Stimulated activated CD8-positive, alpha-beta memory T cell treated with anti-CD3 and anti-CD28 coated beads, Interleukin-15, amount 100 ng/mL, for 48 hours (primary cell): ENCODE measurements at places on chromosomes 16 and 17.
A peak's percentile ranks its signal among the peaks of the same experiment; 100 is the strongest.

DNA sequence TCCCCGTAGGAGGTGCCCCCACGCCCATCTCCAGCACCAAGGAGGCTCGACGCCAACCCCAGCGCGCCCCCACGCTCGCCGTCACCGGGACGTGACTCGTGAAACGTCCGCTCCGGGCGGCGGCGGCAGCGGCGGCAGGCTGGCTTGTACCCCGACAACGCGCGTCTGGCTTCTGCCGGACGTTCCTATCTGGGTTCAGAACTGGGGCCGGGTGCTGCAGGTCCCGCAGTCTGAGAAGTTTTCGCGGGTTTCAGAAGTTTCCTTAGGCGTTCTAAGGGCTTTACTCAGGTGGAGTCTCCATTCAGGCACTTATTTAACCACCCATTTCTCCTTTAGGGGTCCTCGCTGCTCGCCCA, 672 bp upstream of the ALKBH5 start:
- DNase-seq, result peak; percentile 68

GRCh38 chr16:55574811-55575210, 8.3 kb downstream of the CAPNS2 start:
- DNase-seq, result no peak

DNA sequence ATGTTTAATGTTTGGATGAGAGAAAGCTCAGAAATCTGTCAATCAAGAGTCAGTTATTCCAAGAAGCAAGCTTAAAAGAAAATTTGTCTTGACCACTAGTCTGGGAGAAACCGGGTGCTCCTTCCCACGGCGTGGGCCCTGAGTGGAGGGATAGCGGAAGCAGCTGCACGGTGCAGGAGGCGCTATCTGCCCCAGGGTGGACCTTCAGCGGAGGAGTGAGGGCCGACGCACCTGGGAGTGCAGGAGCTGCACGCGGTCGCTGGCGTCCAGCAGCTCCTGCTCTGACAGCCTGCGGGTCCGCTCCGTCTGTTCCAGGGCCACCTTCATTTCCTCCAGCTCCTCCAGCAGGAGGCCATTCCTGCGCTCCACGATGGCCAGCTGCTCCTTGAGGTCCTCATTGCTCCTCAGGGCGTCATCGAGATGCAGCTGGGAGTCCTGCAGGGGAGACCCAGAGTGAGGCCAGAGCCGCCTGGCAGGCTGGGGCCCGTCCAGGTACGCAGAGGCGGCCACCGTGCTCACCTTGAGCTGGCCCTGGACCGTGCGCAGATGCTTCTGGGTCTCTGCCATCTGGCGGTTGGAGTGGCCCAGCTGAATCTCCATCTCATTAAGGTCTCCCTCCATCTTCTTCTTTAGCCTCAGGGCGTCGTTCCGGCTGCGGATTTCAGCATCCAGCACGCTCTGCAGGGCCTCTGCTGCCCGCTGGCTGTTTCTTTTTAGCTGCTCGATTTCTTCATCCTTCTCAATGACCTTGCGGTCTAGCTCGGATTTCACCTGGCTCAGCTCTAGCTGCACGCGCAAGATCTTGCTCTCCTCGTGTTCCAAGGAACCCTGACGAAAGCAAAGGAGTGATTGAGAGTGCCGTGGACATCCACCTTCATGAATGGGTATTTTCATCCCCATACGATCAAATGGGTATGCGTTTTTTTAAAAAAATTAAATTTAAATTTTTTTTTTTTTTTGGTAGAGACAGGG, 63.5 kb downstream of the MYH13 start:
- DNase-seq, result no peak

DNA sequence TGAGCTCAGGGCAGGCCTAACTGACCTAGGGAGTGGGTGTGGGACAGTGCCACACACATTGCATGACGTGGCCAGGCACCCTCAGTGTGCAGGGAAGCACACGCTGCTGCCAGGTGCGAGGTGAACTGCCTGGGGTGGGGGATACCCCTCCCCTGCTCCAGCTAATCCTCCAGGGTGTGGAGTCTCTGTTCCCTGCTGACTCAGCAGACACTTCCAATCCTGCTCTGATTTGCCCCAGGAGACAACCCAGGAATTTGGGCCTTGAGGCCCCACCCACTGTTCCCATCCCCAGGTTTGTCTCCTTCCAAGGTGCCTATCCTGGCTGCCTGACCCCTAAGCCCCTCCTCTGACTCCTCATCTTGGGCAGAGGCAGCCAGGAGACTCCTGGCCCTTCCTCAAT, 10.7 kb downstream of the DLX3 start:
- no peak for DNase-seq

DNA sequence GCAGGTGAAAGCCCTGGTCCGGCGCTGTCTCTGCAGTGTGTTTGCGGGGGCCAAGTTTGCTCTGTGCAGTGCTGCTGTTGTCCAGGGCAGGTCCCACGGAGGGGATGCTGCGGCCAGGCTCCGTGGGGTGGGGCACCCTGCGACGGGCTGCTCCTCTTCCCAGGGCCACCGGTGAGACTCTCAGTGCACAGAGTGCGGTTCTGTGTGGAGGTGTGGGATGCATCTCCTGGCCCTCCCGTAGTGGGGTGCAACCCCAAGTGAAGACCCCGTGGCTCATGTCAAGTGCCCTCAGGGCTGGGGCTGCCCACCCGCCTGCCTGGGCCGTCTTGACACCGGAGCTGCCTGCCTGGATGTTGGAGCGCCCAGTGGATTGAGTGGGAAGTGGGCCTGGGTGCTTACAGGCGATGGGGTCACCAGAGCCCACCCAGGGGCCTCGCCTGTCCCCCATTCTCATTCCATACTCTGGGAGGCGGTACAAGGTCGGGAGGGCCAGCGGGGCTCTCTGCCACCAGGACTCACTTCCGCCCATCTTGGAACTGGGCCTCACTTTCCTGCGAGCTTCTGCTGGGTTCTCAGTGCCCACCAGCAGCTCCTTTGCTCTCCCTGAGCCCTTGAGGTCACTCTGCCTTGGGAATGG, 119.9 kb downstream of the BANP start:
- DNase-seq, result no peak

DNA sequence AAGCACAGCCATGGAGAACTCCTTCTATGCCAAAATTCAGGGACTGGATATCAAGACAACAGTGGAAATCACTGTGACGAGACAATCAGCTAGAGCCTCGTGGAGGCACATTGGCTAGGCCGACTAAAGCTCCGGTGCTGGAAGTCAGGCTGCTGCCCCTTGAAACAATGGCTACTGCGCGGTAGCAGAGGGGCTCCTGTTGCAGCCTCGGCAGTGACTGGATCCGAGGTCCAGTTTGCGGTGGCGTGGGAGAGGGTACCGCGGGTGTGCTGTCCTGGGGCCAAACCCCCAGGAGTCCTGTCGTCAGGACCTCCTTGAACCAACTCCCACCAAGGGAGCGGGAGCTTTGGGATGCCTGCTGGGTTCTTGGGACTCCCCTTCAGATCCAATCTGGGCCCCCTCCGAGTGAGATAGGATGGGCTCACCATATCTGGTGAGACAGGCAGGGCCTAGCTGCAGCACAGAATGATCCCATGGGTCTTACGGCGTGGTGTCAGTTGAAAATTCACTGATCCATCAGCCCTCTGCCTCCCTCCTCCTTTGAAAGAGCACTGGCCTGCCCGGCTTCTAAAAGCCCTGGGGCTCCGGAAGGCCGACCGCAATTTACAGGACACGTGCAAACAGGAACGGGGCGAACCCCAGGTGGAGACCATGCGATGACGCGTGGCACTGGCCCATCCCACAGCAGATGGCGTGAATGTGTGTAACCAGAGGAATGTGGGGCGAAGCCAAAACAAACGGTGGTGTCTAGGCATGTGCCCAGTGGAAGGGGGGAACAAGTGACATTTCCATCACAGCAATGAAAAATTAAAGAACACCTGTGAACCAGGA, 15.8 kb upstream of the KCNJ18 start:
- DNase-seq, result no peak

DNA sequence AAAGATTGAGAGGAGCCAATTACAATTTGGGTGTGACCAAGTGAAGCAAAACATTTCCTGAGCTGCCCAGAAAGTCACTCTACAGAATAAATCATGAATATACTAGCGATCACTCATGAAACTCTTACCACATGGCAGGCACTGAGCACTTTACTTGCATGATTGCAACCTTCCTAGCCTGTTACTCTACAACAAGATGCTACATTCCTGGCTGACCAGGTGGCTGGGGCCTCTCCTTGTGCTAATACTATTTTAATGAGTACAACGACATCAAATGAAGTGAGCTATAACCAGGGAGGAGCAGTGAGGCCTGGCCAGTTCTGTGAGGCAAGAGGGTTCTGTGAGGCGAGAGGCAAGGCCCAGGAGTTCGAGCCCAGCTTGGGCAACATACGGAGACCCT, 75.2 kb downstream of the CPPED1 start:
- DNase-seq, result no peak

DNA sequence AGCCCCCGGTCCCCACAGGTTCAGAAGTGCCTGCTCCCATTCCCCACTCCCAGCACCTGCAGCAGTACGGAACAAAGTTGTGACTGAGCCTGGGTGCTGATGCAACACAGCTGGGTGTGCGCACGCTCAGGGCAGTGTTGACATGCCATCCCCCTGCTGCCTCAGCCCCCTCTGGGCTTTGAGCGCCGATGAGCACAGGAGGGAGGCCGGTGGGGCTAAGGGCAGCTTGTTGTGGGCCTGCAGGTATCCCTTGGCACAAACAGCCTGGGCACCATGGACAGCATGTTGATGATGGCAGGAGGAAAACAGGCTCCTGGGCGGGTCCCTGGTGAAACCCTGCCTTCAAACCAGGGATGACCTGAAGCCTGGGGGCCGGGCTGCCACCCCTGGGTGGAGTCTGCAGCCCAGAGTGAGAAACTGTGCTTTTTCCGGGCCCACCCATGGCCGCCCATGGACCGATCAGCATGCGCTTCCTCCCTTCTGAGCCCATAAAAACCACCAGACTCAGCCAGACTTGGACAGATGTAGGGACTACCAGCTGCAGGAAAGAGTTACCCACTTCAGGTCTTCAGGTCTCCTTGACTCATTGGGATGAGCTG, 175.5 kb downstream of the PHKB start:
- no peak for DNase-seq

DNA sequence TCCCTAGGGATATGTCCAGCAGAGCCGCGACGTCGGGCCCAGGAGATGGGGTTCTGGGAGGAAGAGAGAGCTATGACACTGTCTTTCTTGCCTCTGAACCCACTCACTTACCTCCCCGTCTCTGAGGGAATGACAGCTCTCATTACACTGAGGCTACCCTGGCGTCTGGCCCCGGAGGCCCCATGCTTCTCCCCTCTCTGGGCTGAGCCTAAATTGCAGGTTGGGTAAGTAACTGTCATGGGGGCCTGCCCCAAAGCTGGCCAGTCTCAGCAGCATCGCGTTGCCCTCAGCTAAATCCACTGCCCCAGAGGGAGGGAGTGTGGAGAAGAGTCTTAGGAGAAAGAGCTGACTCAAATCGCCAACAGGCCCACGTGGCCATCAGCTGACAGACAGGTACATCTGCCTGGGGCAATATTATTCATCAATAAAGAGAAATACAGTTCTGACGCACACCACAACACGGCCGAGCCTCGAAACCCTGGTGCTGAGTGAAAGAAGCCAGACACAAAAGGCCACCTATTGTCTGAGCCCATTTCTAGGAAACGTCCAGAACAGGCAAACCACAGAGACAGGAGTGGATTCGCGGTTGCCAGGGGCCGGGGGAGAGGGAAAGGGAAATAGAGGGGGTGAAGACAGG, 156.4 kb downstream of the C16orf95 start:
- peak; percentile 20 for DNase-seq

DNA sequence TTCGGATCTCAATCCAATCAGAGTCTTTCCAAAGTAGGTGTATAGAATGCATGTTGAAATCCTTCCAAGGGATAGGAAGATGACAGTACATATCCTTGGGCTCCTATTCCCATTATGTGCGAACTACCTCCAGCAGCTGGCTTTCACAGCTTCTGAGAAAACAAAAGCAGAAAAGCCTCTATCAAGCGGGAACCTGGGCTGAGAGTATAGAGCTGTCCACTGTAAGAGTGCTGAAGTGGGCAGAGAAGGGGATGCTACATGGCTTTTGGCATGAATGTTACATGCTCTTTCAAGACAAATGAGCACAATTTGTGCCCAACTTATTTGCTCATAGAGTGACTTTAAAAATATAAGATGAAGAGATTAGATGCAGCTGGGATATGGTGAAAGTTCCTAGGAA, 993.5 kb downstream of the CDH8 start:
- DNase-seq, result no peak

DNA sequence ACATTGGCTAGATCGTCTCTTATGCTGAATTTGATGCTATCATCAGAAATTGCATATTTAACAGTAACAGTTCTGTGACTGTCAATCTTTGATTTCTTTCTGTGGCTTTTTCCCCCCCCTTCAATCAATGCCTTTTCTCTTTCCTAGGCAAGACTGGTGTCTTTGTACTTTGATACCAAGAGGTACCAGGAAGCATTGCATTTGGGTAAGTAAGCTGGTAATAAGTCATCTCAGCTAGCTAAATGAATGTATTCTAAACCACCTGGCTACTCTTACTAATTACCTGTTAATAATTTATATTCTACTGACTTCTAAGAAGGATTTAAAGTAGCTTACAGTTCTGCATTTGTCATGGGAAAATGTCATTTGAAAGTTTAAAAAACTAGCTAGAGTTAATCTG, 20.1 kb downstream of the PSMD11 start:
- no peak for DNase-seq

- no peak for DNase-seq
Observed at GRCh38 chr16:81614654-81615359, 164.3 kb upstream of the PLCG2 start.
